ENCODE measurements at places on chromosomes 5 and 9.

DNA sequence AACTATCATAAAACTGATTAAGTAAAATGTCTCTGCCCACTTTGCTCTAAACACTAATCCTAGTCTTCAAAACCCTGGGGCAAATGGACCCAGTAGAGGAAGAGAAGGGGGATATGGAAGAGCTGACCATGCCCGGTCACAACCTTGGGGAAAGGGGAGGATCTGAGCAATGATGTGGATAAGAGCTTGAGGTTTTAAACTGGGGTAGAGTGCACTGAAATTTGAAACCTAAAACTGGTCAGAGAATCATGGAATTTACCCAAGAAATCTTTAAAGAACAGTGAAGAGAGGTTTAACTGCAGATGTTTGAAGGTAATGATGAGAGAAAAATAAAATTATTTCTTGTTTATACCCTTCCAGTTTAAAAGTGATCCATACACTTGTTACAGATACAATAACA is 110.8 kb downstream of the MRPS30 start:
- DNase-seq = no peak

GRCh38 chr5:58358501-58359178 is 101.2 kb downstream of the PLK2 start:
- DNase-seq = no peak

DNA sequence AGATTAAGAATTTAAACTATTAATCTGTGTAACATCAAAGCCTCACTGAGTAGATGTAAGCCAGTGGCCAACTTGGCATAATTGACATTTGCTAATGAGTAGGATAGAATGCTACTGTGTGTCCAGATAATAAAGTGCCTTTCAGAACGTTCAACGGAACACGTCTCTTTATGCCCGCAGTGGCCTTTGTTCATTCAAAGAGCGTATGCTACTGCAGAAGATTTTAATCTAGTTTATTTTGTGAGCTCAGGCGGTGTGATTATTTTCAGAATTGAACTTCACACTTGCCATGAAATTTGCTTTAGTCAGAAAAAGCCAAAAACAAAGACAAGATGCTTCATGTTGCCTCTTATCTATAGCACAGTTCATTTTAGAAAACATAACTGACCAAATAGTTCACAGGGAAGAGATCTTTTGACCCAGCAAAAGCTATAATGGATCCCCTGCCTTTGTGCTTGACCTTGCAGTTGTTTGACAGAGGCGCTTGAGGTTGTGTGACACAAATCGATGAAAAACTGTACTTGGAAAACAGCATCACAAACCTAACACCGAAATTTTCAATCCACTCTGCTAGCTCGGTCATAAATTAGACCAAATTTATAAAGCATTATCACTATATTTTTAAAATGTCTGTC is 530.9 kb upstream of the TYRP1 start:
- DNase-seq = no peak

DNA sequence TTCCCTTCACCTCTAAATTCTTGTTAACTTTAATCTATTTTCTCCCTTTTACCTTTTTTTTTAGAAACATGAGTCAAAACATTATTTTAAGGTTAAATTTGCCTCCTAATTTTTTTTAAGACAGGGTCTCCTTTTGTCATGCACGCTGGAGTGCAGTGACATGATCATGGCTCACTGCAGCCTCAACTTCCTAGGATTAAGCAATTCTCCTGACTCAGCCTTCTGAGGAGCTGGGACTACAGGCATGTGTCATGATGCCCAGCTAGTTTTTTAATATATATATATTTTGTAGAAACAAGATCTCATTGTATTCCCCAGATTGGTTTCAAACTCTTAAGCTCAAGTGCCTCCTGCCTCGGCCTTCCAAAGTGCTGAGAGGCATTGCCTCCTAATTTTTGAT is 424.7 kb upstream of the FAM174A start:
- no peak for DNase-seq

GRCh38 chr5:148798786-148799185 is 27.6 kb upstream of the ADRB2 start:
- no peak for DNase-seq
